ENCODE measurements at places on chromosomes 11 and 22.
A peak's percentile ranks its signal among the peaks of the same experiment; 100 is the strongest.

DNA sequence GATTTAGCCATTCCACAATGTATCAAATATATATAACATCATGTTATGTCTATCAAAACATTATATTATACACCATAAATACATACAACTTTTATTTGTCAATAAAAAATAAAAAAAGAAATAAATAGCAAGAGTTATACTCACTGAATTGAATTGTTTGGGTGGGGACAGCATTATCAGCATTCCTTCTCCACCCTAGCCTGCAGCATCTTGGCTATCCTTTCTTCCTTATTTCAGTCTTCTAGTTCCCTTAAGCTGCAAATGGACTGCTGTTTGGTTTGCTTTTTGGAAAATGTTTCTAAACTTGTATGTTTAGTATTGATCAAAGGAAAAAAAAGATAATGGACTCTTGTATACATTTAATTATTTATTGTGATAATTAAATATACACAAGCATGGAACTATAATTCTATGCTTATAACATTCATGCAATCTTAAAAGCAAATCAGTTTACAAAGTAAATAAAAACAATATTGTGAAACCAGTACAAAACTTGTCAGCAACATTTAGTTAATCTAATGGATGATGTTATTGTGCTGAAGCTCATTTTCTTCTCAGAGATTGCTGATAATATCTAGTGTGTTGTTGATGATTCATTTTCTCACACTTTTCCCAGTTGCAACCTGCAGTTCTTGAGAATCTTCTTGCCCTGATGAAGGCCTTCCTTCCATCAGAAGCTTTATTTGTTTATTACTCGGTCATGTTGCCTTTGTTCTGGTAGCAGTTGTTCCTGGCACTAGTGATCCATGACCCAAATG lies 5.0 kb downstream of the ARHGAP42 start:
- no peak for DNase-seq

DNA sequence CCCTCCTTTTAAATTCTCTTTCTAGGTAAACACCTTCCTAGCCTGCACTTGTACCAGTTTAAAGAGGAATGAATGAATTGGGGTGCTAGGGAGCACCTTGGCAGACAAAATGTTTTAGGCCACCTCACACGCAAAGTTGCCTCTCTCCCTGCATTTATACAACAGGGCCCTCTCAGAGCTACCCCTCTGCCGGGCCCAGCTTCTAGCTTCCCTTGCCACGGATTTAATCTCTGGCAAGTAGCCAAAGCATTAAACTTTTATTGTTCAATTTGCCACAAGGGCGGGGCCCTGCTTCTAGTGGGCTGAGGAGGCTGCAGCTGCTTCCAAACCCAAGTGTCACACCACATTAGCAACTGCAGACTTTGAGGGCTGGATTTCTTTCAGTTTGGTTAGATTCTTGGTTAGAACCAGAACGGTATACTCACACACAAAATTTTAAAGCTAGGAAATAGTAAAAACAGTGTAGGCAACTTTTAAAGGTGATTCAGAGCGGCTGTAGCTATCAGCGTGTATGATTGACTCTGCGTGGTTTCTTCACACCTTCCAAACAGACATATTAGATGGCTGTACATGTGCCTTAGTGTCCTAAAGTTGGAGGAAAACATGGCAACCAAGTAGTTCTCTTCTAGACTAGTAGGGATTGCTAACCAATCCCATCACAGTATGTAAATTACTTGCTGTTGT lies 6.5 kb downstream of the KREMEN1 start:
- peak; percentile 65 for DNase-seq

- DNase-seq, result no peak
Measured at GRCh38 chr11:71316701-71317100, 64.3 kb upstream of the SHANK2 start.

- no peak for DNase-seq
Measured at GRCh38 chr22:46815559-46815895, 53.1 kb downstream of the TBC1D22A start.

- DNase-seq, result no peak
Measured at GRCh38 chr11:122276221-122276620, 160.2 kb upstream of the BLID start.

DNA sequence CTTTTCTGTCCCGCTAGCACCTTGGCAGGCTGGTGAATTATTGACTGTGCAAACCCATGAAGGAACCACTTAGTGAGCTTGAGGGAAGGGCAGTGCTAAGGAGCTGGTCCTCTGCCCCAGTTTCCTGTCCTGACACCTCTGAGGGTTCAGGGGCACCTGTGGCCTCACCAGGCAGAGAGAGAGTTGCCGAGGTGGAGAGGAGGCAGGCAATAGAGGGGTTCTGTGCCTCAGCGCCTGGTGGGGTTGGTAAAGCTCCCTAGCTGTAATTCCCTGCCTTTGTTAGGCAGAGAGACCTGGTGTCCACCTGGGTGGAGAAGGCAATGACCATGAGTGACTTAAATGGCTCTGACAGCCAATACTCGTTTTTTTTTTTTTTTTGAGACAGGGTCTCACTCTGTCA lies 36.3 kb downstream of the YWHAH start:
- no peak for DNase-seq

DNA sequence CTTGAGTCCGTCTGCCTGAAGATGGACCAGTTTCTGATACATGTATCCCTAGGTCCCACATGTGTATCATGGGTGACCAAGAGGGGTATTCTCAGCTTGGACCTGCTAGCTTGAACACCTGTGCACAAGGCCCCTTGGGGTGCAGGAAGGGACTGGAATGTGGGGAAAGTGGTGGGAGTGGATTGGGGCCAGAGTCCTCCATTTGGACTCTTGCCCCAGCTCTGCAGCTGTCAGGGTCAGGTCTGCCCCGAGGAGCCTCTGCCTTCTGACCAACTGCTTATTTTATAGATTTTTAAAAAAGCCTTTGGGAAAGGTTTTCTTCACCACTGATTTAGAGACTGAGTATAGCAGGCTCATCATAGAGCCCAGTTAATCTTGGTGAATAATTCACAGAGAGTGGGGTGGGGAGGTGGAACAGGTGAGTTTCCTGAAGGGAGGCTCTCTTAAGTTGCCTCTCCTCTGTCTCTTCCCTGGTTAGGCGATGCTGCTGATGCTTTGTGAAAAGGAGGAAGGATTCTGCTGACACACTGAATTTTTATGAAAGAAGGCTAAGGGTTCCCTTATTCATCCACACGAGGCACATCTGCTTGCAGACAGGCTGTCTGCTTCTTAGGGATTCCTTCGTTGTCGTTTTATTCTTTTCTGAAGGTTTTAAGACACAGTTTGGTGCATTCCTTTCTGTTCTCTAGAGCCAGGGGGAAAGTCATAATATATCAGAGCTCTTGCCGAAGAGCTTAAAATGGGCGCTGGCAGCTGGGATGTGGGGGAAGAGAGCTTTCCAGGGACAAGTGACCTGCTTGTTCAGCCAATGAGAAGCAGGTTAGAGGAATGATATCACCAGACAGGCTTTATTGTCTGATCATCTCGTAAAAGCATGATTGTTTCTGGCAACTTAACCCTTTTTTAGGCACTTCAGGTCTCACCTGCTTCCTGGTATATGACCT lies 19.9 kb downstream of the TRIM44 start:
- DNase-seq, result peak; percentile 27

DNA sequence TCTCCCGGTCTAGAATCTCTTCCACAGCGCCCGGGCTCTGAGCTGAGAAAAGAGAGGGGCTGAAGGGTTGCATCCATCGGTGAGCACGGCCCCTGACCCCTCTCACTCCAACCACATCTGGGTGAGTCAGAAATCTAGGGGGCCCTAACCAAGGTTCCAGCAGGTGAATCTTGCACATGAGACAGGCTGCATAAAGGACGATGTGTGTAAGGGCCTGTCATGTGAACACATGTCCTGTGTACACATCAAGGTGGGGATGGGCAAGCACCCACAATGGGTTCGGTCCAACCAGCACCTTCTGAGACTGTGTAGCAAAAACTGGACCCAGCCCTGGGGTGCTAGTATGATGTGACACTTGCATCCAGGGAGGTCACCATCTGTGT lies 1.2 kb downstream of the BET1L start:
- DNase-seq, result no peak

DNA sequence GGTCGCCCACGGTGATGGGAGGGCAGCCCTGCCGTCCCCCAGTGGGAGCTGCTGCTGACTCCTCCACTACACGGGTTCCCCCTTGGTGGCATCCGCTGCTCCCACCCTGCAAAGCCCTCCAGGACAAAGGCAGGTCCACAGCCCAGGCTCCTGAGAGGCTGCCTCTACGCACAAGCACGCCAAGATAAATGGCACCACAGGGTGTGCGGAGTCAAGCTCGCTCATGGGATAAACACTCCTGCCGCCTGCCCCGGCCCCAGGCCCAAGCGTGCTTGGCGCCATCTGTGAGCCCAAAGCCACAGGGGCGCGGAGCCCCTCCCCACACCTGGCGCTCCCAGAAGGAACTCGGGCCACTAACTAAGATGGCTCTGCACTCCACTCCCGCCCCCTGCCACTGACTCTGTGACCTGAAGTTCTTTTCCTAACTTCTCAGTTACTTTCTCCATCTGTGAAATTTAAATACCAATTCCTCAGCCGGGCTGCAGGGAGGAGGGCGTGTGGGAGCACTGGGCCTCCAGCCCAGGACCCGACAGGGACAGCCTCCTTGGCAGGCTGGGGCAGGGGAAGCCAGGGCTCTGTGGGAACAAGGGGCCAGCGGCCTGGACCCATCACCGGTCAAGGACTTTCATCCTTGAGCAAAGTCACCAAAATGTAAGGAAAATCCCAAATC lies 14.9 kb downstream of the EHD1 start:
- DNase-seq, result no peak

- DNase-seq, result no peak
Measured at GRCh38 chr22:32622744-32623110, 148.1 kb downstream of the FBXO7 start.

DNA sequence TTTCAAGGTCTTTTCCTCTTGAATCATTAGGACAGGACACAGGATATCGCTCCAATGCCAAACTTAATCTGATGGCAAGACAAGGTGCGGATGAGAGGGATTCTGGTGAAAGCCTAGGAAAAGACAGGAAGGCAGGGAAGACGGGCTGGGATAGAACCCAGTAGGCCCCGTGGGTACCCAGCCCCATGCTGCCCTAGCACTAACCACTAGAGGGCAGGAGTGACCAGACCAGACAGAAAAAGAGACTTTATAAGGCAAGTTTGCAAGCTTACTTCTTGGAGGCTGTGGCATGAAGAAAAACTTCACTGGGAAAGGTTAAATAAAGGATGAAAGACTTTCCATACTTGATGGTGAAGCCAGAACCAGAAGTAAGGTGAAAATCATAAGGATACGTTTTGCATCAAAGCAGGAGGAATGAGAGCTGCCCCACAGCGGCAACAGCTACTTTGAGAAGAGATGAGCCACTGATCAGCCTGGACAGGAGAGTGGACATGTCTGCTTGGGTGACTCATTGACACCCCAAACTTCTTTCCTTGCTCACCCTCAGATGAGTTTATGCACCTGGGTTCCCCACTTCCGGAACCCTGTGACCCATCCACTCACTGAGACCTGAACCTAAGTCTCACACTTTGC lies 39.8 kb downstream of the SYN3 start:
- DNase-seq, result peak; percentile 42

DNA sequence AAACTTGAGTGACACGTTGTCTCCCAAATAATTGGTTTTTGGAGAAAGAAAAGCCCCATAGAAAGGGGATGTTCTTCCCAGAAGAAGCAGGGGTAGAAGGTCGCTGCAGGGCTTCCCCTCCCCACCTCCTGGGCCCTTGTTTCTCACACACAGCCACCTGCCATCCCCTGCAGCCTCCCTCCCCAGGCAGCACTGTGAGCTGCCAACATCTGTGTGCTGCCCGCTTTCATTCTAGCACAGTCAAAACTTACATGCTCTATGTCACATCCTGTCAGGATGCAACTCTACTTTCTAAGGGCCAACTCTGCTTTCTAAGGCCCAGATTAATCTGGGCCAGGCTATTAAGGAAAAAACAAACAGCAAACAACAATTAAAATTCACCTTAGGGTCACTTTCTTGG lies 309.4 kb upstream of the ZC3H12C start:
- no peak for DNase-seq

- no peak for DNase-seq
Measured at GRCh38 chr11:94825031-94825430, 56.9 kb downstream of the AMOTL1 start.

GRCh38 chr11:72924568-72925190 lies 110.5 kb downstream of the ATG16L2 start:
- DNase-seq, result no peak

DNA sequence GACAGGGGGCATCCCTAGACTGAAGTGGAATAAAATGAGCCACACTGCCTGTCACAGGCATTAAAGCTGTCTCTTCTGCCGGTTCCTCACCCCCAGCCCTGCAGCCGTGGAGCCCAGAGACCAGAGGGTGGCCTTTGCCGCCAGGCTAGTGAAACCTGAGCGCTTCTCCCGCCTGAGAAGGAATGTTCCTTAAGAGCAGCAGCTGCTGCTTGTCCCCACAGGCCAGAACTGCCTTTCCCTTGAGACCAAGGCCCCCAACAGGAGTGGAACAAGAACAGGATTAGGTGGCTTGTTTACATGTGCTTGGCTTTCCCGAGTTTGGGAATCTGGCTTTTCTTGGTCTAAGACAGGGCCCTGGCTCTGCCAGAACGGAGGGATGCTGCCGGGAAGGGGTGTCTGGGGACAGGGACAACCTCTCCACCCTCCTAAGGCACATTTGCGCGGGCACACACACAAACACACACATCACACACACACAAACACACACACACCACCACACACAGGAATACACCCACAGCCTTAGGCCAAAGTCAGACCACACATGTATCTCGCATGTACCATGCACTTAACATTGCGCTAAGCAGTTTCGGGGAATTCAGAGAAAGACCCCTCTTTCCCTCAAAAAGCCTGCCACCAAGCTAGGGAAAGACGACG lies 91.8 kb downstream of the FEZ1 start:
- no peak for DNase-seq

DNA sequence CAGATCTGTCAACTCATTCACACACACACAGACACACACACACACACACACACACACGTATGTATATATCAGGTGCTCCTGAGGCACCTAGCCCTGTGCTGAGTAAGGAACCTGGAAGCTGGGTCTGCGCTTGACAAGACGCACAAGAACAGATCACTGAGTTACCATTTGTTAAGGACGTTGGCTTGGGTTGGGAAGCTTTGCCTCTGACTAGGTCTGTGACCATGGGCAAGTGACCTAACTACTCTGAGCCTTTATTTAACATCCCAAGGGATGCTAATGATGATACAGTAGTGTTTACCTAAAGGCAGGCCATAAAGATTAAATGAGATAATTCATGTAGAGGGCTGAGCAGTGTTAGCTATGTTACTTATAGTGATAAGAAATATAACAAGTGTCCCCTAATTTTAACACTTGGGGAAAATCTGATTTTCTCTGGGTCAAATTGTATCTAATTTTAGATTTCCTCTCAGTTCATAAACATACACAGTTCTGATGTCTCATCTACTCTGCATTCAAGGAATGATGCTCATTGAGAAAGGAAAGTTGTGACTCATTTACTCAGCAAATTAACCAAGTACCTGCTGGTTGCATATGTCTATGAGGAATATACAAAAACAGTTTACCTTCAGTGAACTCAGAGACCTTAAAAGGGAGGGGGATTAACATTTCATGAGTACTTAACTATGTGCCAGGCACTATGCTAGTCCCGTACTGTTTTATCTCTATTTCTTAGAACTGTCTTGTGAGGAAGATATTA lies 13.6 kb downstream of the RNF185 start:
- DNase-seq, result no peak
